ENCODE measurements at places on chromosomes 6 and 20.

- DNase-seq, result no peak
These were observed 91.0 kb downstream of the FYN start for GRCh38 chr6:111782192-111782809.

- DNase-seq, result no peak
These were observed 307 bp downstream of the RANBP9 start for GRCh38 chr6:13711324-13711732.

- DNase-seq, result no peak
These were observed 143.5 kb downstream of the PDE7B start for GRCh38 chr6:135994857-135995544.

GRCh38 chr20:1619861-1620444 is at the start of gene SIRPB1:
Gene SIRPB1, minus strand, starts transcription at chr20:1620009. Its CDS starts 65 bp downstream, at chr20:1619944.
- no peak for DNase-seq

DNA sequence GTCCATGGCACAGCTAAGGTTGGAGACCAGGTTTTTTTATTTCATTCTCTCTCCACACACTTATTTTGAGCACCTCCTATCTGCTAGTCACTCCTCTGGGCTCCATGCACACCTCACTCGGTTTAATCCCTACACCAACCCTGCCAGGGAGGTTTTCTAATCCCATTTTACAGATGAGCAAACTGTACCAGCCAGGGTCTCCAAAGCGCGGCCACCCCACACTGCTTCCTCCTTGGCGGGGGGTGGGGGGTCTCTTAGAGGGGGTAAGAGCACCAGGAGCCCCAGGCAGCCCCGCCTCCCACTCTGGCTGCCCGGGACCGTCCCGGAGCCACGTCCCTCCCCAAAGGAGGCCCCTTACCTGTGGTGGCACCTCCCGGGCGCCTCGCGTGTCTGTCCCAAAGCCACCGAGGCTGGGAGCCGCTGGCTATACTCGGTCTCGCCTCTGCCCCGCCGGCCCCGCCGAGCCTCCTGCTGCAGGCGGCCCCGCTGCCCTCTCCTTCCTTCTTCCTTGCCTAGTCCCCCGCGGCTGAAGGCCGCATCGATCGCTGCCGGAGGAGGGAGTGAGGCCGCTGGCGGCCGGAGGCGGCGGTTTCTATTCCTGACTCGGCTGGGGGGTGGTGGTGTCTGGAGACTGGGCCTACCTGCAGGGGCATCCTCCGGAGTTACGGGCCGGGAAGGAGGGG is at the start of gene KCNS1:
Gene KCNS1 (minus strand): TSS at position 565 of the 683 bp plus-strand sequence. CDS start 1,891 bp downstream, outside the sequence.
- no peak for DNase-seq

DNA sequence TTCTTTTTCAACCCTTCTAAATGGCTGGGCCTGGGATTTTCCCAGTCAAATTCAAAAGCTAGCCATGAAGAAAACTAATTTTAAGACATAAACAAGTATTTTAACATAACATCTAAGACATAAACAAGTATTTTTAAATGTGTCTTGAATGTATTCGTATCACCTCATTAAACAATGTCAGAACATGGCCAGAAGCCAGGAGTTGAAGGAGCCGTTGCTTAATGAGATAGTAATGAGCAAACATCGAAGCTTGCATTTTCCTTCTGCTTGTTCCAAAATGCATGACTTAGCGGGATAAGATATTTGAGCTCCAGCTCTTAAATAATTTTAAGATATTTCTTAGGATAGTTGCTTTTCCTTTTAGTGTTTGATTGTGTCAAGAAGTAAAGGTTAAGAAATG is 4.2 kb upstream of the RNF182 start:
- no peak for DNase-seq

- no peak for DNase-seq
These were observed 45.2 kb downstream of the RPP40 start for GRCh38 chr6:4958624-4959023.

DNA sequence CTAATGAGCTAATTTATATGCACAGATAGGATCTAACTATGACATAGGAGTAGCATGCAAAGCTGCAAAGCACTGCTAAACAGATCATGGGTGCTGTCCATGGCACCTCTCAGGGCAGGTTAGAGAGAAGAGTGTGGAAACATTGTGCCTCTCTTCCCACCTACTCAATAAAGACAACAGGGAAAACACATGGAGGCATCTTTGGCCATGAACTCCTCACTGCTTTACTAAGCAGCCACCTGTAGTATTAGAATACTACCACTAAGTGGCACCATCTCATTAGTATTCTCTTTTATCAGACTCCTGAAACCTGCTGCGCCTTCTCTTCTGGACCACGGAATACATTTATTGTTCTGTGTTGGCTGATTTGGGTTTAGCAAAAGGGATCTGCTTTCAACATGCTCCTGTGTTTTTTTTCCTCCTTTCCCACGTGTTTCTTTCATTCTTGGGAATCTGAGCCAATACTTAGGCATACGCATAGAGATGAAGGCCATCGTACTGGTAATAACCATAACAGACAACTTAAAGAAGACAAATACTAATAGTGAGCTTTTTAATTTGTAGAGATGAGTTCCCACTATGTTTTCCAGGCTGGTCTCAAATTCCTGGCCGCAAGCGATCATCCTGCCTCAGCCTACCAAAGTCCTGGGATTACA is 9.4 kb upstream of the HDDC2 start:
- peak; percentile 34 for DNase-seq
